Astrocyte (in vitro differentiated cells and primary cell): ENCODE measurements at places on chromosomes 6 and 20.

GRCh38 chr20:47445291-47445690, 56.4 kb upstream of the NCOA3 start:
- no peak overlapping the region for H3K27ac ChIP-seq
- no peaks in the 10 kb centered on the region for H3K27me3 ChIP-seq
- H3K4me1 ChIP-seq, result no peaks in the 10 kb centered on the region
- H3K4me3 ChIP-seq, result no peak overlapping the region
- H3K36me3 ChIP-seq, result no peaks in the 10 kb centered on the region
- no peak for DNase-seq

GRCh38 chr6:16635810-16636602, 125.3 kb downstream of the ATXN1 start:
- H3K4me3 ChIP-seq, result no peak overlapping the region
- peak; percentile 87 for DNase-seq
- H3K27me3 ChIP-seq, result no peaks in the 10 kb centered on the region
- peak overlapping the region; percentile 35 for H3K27ac ChIP-seq

- H3K27me3 ChIP-seq, result no peaks in the 10 kb centered on the region
- peak; percentile 7 for DNase-seq
- H3K4me1 ChIP-seq, result no peaks in the 10 kb centered on the region
- no peaks in the 10 kb centered on the region for H3K36me3 ChIP-seq
- H3K4me3 ChIP-seq, result no peak overlapping the region
Observed at GRCh38 chr6:154689493-154690255, 43.5 kb upstream of the SCAF8 start.

- no peak for DNase-seq
- no peak overlapping the region for H3K27ac ChIP-seq
- no peaks in the 10 kb centered on the region for H3K36me3 ChIP-seq
- H3K4me3 ChIP-seq, result no peak overlapping the region
Observed at GRCh38 chr6:157660414-157660813, 162.6 kb upstream of the SNX9 start.

DNA sequence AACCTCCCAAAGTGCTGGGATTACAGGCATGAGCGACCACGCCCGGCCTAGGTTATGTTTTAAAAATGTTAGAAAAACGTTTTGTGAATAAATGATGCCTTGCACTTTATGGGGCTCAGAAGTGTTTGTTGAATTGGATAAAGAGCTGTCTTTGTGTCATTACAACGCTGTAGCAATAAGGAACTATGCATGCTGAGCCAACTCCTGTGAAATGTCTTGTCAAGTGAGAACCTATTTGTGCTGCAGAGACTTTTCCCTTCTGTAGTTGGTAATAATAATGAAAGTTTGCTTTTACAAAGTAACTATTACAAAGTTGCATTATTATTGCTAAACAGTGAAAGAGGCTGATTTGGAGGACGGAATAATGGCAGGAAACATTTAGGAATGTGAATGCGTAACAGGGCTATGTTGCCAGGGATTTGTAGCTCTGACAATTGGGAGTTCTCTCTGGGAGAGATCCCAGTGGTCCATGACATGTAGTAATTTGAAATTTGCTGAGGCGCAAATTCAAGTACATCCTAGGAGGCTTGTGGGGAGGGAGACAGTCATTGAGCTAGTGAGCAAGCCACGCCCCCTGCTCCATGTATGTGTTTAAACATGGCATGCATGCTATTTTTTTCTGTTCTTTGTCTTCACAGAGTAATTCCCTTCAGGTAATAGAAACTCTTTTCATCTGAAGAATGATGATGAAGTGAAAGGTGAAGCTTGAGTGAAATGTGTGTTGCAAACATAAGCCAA, 16.8 kb upstream of the BICRAL start:
- no peak overlapping the region for H3K4me3 ChIP-seq
- H3K27me3 ChIP-seq, result no peaks in the 10 kb centered on the region
- no peaks in the 10 kb centered on the region for H3K36me3 ChIP-seq
- peaks cover 9% of the 10 kb centered on the region for H3K4me1 ChIP-seq
- no peak for DNase-seq
- H3K27ac ChIP-seq, result no peak overlapping the region

- peaks cover 20% of the 10 kb centered on the region for H3K27me3 ChIP-seq
- no peak overlapping the region for H3K27ac ChIP-seq
- H3K4me3 ChIP-seq, result no peak overlapping the region
- H3K4me1 ChIP-seq, result peaks cover 8% of the 10 kb centered on the region
Observed at GRCh38 chr20:46218656-46219055, 89.6 kb downstream of the CDH22 start.

DNA sequence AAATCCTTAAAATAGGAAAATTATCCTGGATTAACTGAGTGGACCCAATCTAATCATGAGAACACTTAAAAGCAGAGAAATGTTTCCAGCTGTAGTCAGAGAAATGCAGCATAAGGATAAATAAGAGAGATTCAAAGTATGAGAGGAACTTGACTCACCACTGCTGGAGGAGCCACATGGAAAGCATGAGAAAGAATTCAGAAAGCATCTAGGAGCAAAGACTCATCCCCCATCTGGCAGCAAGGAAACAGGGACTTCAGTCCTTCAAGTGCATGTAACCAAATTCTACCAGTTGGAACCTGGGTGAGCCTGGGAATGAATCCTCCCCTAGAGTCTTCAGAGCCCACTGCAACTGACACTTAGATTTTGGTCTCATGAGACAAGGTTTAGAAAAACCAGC, 33.7 kb downstream of the RNF146 start:
- peak overlapping the region; percentile 65 for H3K27ac ChIP-seq
- peaks cover 19% of the 10 kb centered on the region for H3K4me1 ChIP-seq
- peak; percentile 90 for DNase-seq
- H3K27me3 ChIP-seq, result no peaks in the 10 kb centered on the region
- H3K36me3 ChIP-seq, result no peaks in the 10 kb centered on the region

DNA sequence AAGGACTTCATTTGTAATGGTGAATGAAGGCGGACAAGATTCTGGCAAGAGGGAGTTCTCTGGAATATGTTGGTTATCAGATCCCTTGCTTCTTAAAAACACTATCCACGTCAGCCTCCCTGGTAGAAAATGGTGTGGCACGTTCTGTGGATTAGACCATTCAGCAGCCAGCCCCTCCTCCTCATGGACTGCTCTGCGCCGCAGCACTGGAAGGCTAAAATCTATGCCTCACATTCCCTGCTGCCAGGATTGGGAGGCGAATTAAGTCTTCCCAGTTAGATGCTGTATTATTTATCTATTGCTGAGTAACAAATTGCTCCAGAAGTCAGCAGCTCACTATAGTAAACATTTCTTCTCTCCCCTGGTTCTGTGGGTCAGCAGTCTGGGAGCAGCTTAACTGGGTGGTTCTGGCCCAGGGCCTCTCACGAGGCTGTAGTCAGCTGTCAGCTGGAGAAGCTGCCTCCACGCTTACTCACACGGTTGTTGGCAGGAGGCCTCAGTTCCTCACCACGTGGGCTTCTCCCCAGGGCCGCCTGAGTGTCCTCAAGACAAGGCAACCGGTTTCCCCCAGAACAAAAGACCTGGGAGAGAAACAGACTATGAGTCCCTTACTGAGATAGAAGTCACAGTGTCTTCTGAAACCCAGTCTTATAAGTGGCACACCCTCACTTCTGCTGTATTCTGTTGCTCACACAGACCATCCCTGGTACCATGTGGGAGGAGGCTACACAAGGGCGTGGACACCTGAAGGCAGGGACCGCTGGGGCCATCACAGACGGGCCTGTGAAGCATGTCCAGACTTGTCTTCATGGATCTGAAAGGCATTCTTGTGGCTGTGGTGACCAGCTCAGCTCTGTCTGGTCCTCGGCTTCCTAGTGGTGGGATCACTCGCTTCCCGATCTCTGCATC, 101.0 kb downstream of the NRN1 start:
- H3K36me3 ChIP-seq, result no peaks in the 10 kb centered on the region
- peaks cover 12% of the 10 kb centered on the region for H3K4me1 ChIP-seq
- H3K27ac ChIP-seq, result peak overlapping the region; percentile 37
- no peaks in the 10 kb centered on the region for H3K27me3 ChIP-seq

GRCh38 chr6:42796171-42796570, 14.3 kb downstream of the BICRAL start:
- DNase-seq, result no peak
- H3K27me3 ChIP-seq, result no peaks in the 10 kb centered on the region
- H3K36me3 ChIP-seq, result no peaks in the 10 kb centered on the region
- H3K4me1 ChIP-seq, result peaks cover 9% of the 10 kb centered on the region
- no peak overlapping the region for H3K4me3 ChIP-seq

- no peaks in the 10 kb centered on the region for H3K36me3 ChIP-seq
- peaks cover 22% of the 10 kb centered on the region for H3K27me3 ChIP-seq
Observed at GRCh38 chr20:35602851-35603495, 12.7 kb upstream of the SPAG4 start.
